ENCODE measurements at places on chromosomes 1 and 21.

- no peak for DNase-seq
Observed at GRCh38 chr1:179831852-179832699, 45.5 kb downstream of the TOR1AIP2 start.

DNA sequence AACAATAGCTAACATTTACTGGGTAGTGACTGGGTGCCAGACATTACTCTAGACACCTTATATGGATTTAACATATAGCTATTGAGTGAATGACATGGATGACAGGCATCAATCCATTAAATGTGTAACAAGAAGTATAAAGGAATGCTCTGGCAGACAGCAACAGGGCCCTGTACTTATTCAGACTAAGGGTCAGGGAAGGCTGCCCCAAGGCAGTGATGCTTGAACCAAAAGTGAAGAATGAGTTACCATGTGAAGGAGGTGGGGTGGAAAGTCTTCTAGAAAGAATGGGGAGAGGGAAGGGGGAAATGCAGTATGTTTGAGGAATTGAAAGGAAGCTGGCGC lies 8.3 kb upstream of the PTPRF start:
- DNase-seq: no peak

DNA sequence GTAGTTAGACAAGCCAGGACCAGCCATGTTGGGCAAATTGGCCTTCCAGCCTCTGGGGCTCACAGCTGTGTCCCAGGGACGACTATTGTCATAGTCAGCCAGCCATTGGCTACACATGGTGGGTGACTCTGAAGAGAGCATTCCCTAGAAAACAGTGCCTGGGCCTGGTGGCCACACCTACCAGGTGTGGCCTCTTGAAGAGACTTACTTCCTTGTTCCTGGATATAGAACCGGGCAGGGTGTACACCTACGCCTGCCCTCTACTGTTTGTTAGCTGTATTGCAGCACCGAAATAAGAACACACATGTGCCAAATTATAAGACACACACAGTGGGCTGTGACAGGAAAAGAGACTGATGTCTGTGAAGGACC lies 134.6 kb upstream of the ARHGEF16 start:
- peak; percentile 63 for DNase-seq

DNA sequence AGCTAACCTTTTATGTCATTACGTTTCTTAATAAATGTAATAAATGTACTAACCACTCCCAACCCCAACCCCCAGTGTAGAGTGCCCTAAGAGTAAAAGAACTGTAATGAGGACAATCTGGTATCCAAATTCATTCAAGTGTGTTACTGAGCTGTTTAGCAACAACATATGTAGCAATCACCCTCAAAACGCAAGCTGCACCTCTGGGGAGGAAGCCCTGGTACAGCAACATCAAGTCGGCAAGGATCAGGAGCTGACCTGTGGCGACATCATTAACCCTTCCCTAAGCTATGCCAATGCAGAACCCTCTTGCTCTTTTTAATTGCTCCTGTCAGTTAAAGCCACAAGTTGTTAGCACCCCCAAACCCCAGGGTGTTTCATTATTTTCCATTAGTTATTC lies 47.1 kb downstream of the STX6 start:
- no peak for DNase-seq

DNA sequence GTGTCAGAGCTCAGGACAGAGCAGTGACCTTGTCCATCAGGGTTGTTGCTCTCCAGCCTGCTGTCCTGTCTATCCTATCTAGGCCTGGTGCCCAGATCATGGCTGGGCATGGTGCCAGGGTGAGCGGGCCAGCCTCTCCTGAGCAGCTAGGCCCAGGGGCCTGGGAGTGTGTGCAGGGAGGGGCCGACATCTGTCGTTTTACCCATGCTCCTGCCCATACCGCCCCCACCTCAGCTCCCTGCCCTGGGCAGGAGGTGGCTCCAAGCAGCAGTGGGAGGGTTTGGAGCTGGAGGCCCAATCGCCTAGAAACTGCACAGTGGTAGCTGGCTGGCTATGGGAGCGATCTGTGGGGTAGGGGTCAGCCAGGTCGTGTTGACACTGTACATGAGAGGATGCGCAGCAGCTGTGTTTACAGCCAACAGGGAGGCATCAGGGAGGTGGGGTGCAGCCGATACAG lies 6.5 kb downstream of the INSRR start:
- no peak for DNase-seq

DNA sequence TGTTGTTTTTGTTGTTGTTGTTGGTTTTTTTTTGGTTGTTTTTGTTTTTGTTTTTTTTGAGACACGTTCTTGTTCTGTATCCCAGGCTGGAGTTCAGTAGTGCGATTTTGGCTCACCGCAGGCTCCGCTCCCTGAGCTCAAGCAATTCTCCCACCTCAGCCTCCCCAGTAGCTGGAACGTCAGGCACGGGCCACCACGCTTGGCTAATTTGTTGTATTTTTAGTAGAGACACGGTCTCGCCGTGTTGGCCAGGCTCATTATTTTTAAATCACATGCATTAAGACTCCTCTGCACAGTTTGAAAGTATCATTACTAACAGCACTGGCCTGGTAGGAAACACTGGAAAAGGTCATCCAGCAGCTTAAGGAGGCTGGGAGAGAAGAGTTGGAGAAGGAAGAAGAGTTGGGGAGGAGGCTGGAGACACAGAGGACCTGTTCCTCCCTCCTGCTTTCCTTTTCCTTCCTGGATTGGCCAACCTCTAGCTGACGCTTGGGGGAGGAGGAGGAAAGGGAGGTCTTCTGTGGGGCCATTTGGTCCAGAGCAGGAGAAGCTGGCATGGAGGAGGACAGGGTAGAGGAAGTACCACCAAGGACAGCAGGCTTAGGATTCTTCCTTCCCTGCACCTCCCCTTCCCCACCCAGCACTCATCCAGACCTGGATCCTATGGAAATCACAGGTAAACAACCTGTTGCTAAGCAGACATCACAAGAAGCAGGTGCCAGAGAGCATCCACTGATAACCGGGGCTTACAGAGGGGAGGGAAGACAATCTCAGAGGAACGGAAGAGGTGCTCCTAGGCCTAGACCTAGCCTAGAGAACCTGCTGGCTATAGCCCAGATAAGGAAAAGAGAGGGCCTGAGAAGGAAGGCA lies 71.9 kb upstream of the GOLT1A start:
- no peak for DNase-seq

GRCh38 chr1:247291833-247292561 lies 36.1 kb downstream of the VN1R5 start:
- no peak for DNase-seq

DNA sequence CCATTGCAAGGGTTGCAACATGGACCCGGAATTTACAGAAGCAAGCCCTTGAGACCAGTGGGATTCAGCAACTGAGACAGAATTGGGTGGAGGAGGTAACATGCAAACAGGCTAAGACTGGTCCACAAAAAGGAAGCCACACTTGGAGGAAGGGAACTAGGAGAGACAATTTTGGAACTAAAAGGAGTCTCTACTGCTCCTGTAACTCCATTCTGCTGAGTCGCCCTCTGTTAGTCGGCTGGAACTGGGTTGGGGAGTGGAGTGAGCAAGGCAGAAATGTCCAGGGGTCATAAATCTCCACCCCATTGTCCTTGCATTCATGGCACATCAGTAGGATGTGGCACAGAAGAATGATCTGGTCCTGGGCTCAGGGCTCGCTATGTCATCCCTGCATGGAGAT lies 5.1 kb downstream of the LAMB3 start:
- no peak for DNase-seq

DNA sequence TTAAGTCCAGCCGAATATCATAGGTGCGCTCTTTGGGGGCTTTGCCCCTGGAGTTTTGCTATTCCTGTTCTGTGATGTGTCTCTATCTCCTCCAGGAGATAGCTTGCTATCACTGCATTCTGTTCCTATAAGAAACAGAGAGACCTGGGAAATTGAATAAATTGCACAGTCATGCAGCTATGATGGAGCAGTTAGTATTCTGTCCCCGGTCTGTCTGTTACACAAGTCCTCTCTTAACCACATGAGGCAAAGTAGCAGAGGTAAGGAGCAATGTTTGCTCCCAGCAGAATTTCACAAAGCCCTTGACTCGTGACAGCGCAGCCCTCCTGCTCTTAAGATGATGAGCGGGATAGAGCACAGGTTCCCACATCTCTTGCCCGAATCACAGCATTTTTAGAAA lies 63.9 kb upstream of the GRHL3 start:
- DNase-seq: no peak

- DNase-seq: no peak
Observed at GRCh38 chr1:233025157-233025556, 74.7 kb downstream of the NTPCR start.

DNA sequence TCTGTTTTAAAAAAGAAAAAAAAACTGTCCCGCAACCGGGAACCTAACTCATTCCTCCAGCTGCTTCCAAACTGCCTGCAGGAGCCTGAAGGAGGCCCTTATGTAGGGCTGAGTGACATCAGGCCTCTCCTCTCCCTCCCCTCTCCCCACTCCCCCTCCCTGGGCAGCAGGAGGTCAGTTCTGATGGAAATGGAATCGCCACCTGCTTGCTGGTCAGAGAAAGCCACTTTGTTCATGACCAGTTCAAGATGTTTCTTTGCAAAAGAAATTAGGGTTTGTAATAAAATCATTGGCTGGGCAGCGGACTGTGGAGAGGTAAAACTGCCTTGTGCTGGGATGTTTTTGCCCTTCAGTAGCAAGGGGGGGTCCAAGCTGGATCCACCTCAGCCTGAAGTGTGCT lies at the start of gene MAP1LC3C:
Gene MAP1LC3C, minus strand, starts transcription at position 73 of the 400 bp plus-strand sequence. CDS start 90 bp downstream, outside the sequence.
- DNase-seq: no peak

DNA sequence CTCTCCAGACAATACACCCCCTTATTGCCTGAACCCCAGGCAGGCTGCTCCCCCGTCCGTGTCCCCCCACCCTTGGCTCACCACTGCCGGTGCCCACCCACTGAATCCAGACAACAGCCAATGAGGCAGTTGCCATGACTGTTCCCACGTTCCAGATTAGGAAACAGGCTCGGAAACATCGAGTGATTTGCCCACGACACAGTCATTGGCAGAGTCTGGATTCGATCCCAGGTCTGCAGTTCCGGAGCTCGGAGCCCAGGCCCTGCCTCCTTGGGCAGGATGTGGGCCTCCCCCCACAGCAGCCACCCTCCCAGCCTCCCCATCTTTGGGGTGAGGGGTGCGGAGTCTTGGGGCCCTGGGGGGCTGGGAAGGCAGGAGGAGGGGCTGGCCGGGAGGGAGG lies 20.3 kb upstream of the CLSTN1 start:
- DNase-seq: no peak

DNA sequence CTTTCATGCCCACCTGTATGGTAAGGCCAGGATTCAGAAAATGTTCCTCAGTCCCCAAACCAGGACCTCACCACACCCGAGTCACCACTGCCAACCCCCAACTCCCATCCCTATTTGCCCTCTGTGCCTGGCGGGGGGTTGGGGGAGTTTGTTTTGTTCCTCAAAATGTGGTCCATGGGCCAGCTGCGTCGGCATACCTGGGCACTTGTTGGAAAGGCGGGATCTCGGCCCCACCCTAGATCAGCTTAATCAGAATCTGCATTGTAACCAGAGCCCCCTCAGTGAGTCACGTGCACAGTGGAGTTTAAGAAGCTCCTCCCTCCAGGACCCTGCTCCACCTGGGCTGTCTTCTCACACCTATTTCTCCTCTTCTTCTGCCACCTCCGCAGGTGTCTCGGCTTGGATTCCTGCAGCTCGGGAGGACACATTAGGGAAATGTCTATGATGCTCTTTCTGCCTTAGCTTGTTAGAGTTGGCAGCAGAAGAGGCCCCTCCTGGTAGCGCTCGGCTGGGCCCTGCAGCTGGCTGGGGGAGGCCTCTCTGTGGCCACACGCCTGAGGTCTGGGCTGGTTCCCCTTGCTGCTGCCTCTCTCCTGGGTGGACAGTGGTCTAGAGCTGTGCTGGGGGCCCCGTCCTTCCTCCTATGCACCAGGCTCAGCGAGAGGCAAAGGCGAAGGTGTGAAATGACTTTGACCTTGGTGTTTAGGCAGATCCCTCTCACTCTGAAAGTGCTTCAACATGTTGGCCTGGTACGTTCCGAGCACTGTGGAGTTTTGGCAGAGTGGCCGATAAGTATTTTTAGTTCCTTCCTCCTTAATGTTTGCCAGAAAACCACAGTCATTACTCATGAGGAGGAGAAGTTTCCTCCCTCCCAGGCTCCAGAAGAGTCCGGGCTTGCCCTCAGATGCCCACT lies 41.8 kb upstream of the CAMTA1 start:
- DNase-seq: peak; percentile 43

- DNase-seq: peak; percentile 28
Observed at GRCh38 chr1:192158181-192158580, at the start of gene RGS18. Gene RGS18, plus strand, starts transcription at chr1:192158462. Its CDS starts 176 bp downstream, at chr1:192158638.

DNA sequence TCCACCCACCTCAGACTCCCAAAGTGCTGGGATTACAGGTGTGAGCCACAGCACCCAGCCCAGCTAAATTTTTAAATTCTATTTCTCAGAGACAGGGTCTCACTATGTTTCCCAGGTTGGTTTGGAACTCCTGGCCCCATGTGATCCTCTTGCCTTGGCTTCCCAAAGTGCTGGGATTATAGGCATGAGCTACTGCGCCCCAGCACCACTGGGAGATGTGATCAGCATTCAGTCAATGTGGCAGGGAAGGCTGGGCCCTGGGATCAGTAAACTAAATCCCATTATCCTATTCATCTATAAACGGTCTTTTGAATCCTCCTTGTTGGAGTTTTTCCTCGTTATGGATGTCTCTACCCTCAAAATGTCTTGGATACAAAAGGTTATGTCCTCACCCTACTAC lies 113.5 kb downstream of the PGBD5 start:
- DNase-seq: no peak

GRCh38 chr1:14476170-14476955 lies 122.1 kb upstream of the KAZN start:
- DNase-seq: no peak

GRCh38 chr1:204370176-204370575 lies 10.4 kb upstream of the PLEKHA6 start:
- DNase-seq: no peak

GRCh38 chr1:45012639-45013278 lies 705 bp downstream of the UROD start:
- peak; percentile 56 for DNase-seq

- DNase-seq: no peak
Observed at GRCh38 chr21:32256873-32257620, 21.8 kb downstream of the MIS18A start.

DNA sequence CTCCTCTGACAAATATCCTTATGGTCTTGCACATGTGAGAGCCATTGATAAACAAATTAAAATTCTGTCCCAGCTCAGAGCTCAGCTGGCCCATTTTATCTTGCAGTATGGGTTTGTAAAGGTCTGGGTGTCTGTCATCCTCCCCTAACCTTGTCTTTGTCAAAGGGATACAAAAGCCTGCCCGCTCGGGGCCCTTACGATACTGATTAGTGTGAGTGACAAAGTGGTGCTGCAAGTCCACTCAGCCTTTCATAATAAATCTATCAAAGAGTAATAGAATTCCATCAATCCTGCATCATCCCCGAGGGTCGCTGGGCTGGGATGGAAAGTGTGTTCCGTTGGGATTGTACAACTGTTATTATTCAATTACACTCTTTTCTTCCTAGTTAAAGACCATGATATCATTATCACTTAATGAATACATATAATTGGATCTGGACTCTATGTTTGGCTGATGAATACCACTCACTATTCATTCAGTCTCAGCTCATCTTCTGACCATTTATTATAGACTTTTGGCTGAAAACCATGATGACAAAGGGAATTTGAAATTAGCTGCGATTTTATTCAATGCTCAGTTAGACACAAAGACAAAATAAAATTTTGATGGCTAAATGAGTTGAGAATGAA lies 122.5 kb upstream of the FOXD3 start:
- no peak for DNase-seq

All from activated CD4-positive, alpha-beta T cell treated with anti-CD3 and anti-CD28 coated beads, Interleukin-10, Interleukin-2, amounts not matched to agents 100 ng/mL and 50 ng/mL, durations not matched to agents 16 hours and 8 hours (primary cell).